Fibroblast of lung (primary cell): ENCODE measurements at places on chromosomes 16 and 17. TPM values are rescaled to one million over a fixed set of nuclear protein-coding genes. Genes with fewer than 3 reads are reported as not detected.
A peak's percentile ranks its signal among the peaks of the same experiment; 100 is the strongest.

GRCh38 chr17:27945333-27945616 lies 52.1 kb upstream of the LYRM9 start:
- no peak for DNase-seq

GRCh38 chr17:12287953-12288352 lies 267.3 kb downstream of the MAP2K4 start:
- no peak for DNase-seq

DNA sequence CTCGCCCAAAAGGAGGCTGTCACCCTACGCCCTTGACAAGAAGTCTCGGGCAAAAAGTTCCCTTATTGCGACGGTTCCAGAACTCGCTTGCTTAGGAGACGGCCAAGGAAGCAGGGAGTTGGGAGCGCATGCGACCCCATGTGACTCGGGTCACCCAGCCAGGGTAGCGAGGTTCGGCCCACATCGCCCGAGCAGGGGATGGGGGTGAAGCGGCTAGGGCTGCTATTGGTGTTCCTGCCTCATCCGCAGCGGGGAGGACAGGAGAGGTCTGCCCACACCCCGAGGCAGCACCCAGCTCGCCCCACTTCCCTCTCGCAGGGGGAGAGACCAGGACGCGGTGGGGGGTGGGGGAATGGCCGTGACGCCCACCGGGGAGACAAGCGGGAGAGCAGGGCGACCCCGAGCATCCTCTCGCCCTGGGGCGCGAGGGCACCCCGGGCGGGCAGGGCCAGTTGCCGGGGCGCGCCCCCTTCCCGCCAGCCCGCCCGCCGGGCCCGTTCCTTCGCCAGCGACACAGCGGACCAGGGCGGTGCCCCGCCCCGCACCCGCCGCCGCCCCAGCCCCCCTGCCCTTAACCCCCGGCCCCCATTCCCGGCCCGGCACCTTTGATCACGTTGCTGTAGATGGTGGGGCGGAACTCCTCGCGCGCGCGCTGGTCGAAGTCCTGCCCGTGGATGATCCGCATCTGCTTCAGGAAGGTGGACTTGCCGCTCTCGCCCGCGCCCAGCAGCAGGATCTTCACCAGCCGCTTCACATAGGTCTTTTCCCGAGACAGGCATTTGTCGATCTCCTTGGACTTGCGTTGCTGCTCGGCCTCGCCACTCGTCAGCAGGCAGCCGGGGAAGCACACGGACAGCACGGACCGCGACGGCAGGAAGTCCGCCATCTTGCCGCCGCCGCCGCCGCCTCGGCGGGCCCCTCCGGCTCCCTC lies 567 bp downstream of the GNA13 start:
- peak; percentile 43 for DNase-seq

DNA sequence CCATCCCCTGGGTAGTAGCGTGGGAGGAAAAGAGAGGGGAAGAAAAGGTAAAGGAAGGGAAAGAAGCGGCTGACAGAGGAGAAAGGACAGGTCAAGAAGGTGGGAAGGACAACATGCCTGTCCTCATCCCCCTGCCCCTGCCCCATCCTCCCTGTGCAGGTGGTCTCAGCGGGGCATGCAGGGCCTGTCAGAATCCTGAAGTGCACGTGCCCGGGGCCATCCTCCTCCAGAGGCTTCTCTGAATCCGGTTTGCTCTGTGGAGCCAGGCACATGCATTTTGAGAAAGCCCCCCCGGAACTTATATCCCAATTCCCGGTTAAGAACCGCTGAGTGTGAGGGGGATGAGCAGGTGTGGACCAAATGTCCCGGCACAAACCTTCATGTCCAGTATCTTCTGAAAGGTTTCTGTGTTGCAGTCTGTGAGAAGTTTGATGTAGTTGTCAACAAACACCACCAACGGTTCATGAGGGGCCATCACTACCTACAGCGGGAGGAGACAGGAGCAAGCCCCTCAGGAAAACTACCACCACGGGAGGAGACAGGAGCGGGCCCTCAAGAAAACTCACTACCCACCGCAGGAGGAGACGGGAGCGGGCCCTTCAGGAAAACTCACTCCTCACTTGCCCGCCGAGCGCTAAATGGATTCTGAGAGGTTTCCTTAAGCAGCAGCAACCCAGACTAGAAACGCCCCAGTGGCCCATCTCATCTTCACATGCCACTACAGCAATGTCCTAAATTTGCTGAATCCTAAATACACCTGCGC lies 167.0 kb upstream of the RPH3AL start:
- no peak for DNase-seq

DNA sequence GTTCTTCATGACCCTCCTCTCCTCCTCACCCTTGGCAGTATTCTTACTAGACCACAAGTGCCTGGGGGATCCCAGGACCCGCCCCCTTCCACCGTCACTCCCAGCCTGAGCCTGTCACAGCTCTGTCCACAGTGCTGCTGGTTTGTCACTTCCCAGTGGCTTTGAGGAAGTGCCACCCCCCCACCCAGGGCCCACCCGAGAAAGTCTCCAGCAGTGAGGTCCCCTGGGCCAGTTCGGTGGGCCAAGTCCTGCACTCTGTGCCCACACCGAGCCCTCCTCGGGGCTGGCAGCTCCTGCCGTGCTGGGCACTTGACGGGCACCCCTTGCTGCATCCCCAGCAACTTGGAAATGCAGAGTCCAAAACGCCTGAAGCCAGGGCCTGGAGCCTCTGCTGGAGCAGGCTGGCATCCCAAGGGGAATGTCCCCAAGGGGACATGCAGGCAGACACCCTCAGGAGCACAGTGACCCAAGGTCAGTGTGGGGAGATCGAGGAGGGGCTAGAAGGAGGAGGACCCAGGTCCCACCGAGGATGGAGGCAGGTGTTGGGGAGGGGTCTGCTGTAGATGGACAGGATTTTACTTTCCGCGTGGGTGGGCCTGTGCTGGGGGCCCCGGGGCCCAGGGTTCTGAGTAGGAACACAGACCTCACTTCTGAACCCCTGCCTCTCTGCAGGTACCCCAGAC lies 15.5 kb downstream of the MMP15 start:
- no peak for DNase-seq

The TMEM100 gene
- 1.7 and 2.6 TPM in 2 replicates for total RNA-seq

DNA sequence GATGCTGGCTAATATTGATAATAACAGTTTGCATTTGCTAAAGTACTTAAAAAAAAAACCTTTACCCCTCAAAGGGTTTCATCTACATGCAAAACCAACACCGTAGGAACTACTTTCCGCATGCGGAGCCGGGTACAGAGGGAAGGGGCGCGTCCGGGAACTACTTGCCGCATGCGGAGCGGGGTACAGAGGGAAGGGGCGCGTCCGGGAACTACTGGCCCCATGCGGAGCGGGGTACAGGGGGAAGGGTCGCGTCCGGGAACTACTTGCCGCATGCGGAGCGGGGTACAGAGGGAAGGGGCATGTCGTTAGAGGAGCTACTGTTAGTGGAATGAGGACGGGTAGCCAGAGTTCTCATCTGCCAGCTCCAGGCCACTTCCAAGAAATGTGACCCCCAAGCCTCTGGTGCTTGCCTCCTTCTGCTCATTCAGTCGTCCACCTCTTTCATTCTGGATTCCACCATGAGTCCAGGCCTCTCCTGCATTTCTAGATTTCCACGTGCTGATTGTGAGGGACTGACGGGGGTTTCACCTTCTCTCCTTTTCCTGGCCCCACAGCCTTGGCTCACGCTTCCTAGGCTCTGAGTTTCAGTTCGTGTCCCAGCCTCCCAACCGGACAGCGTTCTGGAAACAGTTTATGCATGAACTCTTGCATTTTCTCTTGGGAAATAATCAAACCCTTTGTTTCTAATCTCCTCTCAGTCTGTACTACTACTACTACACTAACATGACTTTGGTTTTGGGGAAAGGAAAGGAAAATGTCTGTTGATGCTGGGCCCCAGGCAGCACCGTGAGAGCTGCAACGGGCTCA lies 26.9 kb downstream of the MINK1 start:
- DNase-seq, result no peak

GRCh38 chr16:88317613-88317965 lies 65.2 kb upstream of the ZNF469 start:
- peak; percentile 38 for DNase-seq

The C17orf113 gene
- total RNA-seq, result 0.26 and 0.66 TPM in 2 replicates

DNA sequence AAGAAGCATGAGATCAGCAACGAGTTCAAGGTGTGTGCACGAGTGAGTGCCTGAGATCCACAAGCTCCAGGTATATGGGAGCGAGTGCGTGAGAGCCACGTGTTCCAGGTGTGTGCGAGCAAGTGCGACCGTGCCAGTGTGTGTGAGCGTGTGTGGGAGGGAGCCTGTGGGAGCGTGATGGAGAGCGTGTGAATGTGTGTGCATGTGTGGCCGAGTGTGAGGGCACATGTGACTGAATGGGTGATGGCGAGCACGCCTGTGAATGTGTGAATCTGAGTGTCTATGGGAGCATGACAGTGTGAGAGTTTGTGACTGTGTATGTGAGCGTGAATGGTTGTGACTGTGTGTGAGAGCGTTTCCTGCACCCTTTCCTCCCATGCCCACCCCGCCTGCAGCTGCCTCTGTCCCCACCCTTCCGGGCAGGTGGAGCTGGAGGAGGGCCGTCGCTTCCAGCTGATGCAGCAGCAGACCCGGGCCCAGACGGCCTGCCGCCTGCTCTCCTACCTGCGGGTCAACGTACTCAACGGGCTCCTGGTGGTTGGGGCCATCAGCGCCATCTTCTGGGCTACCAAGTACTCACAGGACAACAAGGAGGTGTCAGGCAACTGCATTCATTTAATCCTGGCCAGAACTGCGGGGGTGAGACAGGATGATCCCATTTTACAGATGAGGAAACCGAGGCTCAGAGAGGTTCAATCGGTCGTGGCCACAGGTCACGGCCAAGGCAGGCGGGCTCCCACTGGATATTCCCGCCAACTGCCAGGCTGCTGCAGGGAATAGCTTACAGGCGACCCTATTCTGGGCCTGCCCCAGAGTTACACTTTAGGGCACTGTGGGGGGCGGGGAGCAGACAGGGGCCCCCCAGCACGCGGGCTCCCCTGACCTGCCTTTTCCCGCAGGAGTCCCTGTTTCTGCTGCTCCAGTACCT lies 3.7 kb downstream of the TMC8 start:
- DNase-seq, result no peak

The SHBG gene
- total RNA-seq, result 0.26 and 0.33 TPM in 2 replicates

The KCNH6 gene
- total RNA-seq, result not detected in 2 replicates

The SCGB1C2 gene
- total RNA-seq, result not detected in 2 replicates

The RHOT2 gene
- total RNA-seq, result 27.7 and 29.6 TPM in 2 replicates

DNA sequence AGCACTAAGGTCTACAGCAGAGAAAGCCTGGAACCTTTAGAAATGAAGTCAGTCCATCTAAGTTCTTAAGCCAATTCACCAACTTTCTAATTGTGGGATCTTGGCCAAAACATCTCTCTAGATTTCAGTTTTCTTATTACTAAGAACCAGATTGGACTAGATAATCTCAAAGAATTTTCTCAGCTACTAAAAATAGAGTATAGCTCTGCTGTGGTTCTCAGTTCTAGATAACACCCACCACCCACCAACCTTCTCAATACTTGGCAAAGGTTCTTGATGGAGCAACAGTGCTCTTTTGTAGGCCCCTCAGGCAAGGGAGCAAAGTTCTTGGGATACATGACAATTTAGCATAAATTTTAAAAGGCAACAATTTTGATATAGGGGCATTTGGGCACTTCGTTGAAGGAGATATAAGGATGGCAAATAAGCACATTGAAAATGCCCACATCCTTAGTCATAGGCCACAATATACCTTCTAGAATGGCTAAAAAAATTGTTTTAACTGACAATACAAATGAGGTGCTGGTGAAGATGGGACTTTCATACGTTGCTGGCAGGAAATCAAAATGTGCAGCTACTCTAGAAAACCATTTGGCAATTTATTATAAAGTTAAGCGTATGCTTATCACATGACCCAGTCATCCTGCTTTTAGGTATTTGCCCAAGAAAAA lies 74.4 kb upstream of the TMEM132E start:
- DNase-seq, result no peak

The SIAH1 gene
- total RNA-seq, result 50.6 and 59.1 TPM in 2 replicates

GRCh38 chr17:73455050-73455687 lies 143.4 kb upstream of the CDC42EP4 start:
- no peak for DNase-seq

- DNase-seq, result peak; percentile 81
These were observed 14.7 kb downstream of the TNS4 start for GRCh38 chr17:40486522-40487370.

- DNase-seq, result no peak
These were observed 746 bp upstream of the POLG2 start for GRCh38 chr17:64497565-64498035.

DNA sequence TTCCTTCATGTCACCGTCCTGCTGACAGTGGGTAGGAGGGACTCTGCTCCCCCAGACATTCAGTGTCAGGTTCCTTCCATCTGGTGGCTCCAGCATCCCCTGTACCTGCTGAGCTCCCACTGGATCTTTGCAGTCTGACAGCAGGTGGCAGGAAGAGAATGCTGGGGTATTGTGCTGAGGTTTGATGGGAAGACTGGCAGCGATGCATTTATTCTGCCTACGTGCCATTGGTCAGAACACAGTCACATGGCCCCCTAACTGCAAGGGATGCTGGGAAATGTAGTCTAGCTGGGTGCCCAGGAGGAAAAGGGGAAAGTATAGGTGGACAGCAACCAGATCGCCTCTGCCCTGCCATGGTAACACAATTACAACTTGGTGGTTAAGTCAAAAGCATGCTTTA lies 44.4 kb downstream of the IRX3 start:
- no peak for DNase-seq

- DNase-seq, result peak; percentile 30
These were observed 13.2 kb downstream of the GABARAPL2 start for GRCh38 chr16:75579281-75579834.

The SLFN12L gene
- total RNA-seq, result 0.17 and 0.26 TPM in 2 replicates

The RNF43 gene
- total RNA-seq, result under 0.01 TPM in 1 of 2 replicates, not detected in the other

The UBALD2 gene
- total RNA-seq, result 2.6 and 7.3 TPM in 2 replicates

- DNase-seq, result peak; percentile 99
These were observed 37.6 kb downstream of the RNF112 start for GRCh38 chr17:19448341-19449268.

GRCh38 chr16:88539261-88539651 lies 30.9 kb upstream of the ZC3H18 start:
- DNase-seq, result no peak

The ADAD2 gene
- not detected in 2 replicates for total RNA-seq

- no peak for DNase-seq
These were observed 179.6 kb downstream of the CCT6B start for GRCh38 chr17:34781571-34782108.

The ARHGAP44 gene
- total RNA-seq, result 1.5 and 1.7 TPM in 2 replicates

The XAF1 gene
- total RNA-seq, result 57.5 and 98.9 TPM in 2 replicates

The TMEM204 gene
- 10.3 and 12.4 TPM in 2 replicates for total RNA-seq

The ARL5C gene
- not detected in 2 replicates for total RNA-seq

The SLC52A1 gene
- total RNA-seq, result 0.26 and 0.66 TPM in 2 replicates

The SLC47A2 gene
- total RNA-seq, result not detected in 2 replicates
